Right lung (tissue), 10 donors: ENCODE measurements at places on chromosomes 4 and X.

DNA sequence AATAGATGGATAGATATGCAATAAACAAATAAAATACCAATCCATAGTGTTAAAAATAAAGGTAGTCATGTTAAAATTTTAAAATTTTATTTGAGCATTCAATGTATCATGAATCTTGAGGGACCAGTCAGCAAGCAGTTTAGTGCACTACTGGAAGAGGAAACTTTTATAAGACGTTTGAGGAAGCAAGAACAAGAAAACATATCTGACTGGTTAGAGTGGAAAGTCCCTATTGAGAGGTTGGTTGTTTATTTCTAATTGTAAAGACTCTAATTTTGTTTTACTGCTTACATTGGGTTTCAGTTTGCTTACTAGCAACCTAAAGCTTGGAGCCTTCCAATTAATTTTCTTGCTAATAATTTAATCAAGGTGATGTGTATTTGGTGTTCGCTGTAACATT is 786.2 kb downstream of the RAB28 start:
- no peak for DNase-seq

DNA sequence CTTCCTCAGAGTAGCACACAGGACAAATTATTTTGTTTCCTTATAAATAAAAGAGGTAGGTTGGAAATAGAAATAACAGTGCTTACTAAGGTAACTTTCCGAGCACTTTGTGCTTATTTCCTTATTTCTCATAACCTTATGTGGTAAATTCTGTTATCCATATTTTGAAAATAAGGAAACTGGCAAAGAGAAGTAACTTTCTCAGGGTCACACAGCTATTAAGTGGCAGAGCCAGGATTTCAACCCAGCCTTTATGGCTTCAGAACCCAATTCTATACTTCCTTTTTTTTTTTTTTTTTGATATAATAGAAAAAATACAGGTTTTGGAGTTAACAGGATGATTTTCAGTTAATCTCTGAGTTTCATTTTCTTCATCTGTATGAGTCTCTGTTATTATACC is 3.3 kb downstream of the UTP3 start:
- no peak for DNase-seq

GRCh38 chr4:184924516-184924915 is 93.8 kb upstream of the HELT start:
- no peak for DNase-seq

DNA sequence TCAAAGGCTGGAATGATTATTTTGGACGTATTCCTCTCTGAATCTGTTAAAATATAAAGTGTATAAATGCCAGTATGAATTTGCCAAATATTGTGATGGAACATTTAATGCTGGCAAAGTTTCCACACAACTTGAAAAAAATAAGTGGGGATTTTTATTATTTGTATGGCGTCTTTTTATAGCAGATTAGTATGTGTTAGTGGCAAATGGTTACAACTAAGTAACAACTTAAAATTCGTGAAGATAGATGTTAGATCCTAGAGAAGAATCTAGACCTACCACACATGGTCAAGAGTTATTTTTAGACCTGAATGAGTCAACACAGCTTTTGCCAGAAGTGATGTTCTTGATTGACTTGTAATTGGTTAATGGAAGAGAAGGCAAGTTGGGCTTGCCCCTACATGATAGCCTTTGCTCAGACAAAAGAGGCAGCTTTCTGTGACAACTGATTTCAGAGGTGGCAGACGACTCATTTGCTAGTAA is 4.8 kb downstream of the CPE start:
- DNase-seq: no peak

GRCh38 chr4:152992466-152992865 is 56.3 kb downstream of the FHDC1 start:
- DNase-seq: no peak

DNA sequence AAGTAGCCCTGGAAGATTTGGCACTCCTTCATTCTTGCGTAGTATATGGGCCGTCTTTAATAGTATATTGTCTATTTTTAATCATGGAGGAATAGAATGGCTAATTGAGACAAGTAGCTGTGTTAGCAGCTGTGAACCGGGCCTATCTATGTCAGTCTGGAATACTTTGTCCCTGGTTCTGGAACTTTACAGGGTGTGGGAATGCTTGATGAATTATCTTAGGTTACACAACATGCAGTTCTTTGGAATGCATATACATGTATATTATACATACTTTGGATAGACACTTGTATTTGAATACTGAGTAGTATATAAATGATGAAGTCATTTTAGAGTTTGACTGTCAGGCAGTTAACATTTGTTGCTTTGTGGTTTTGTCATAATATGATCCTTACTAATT is 37.4 kb downstream of the PDLIM5 start:
- no peak for DNase-seq

DNA sequence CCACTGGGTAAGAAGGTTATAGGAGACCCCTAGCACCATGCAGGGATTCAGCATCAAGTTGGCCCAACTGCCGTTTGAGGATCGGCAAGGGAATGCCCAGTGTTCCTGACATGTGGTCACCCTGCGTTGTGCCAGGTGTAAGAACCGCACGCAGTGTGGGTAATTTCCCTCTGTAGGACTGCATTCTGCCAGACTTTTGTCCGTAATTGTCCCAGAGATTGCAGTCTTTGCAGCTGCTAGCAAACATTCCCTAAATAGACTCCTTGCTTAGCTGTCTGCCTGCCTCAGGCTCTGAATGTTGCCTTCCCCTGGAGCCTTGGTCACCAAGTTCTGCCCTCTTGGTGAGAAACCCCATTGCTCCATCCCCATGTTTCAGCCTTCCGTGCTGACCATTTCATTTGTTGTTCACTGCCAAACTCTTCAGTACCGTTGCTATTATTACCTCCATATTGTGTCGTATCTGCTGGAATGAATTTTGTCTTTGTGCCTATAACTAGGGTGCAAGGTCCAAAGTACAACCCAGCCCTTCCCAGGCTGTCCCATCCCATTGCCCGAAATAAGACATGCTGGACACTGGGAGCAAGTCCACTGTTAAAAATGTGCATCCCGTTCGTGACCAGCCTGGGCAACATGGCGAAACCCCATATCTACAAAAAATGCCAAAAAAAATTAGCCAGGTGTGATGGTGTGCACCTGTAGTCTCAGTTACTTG is 53.8 kb upstream of the USP9X start:
- no peak for DNase-seq

- DNase-seq: no peak
Observed at GRCh38 chrX:118779581-118779980, 44.0 kb upstream of the ZCCHC12 start.

DNA sequence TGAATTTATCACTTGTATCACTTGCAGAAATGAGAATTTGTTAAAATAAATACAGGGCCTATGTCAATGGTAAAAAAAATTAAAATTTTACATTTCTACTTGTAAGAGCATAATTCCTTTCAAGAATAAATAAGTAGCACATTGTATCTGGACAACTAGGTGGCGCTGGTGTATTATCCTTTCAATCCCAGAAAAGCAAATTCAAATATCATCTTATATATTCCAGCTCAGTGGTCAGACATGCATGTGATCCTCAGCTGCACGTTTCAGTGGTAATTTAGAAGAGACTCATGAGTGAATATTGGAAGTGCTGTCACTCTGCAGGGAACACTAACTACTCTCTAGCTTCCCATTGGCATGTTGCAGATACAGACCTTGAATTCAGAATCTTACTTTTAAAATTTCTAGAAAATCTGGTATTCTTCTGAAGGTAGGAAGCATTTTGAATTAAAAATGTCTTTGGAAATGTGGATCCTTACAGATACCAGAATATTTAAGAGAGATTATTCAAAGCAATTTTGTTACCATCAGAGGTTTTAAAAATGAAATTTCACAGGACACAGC is 1414.7 kb upstream of the TENM3 start:
- DNase-seq: peak; percentile 61

DNA sequence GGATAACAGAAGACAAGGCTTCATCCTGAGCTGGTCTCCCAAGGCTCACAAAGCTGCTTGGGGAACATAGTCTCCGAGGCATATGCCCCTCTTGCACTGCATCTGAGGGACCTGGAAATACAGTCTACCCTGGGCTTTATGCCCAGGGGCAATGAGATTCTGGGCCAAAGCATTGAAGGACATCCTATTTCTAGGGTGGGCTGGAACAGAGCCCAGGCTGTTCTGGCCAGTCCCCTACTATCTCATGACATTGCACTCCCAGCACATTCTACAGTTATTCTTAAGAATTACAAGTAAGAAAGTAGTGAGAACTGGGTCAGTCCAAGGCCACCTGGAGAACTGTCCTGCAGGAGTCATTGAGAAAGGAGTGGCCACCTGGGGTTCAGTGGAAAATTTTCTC is 107.6 kb downstream of the USP46 start:
- no peak for DNase-seq

GRCh38 chr4:15771216-15772058 is 6.7 kb upstream of the CD38 start:
- DNase-seq: no peak

DNA sequence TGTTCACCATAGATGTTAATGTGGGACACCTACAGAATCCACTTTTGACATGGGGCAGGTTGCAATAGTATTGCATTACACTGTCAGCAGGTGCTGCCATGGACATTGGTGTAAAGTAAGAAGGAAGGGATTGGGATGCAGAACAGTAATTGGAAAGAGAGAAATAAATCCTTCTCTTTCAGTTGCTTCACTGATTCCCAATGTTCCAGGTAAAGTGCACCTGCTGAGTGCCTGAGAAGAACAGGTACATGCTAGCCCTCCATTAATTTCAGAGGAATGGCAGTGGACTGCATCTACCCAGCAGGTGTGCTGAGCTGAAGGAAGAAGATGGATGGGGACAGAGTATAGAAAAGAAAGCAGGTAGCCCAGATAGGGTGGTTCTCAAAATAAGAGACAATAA is 248.5 kb downstream of the TENM3 start:
- DNase-seq: no peak

DNA sequence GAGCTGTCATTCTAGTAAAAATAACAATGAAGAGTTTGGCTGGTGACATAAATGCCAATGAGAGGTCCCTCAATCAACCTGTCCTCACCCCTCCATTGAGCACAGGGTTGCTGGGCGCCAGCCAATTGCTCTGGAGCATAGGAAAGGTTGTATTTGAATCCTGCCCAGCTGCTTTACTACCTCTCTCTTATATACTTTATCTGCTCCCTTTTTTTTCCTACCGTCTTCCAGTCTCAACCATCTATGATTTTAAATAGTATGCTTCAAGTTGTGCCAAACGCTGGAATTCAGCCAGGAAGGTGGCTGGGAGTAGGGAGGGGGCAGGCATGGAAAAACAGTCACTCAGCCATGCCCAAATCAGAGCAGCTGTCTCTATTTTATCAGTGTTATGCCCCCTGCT is 153.8 kb downstream of the NR3C2 start:
- DNase-seq: no peak

GRCh38 chr4:146960634-146961033 is 15.0 kb upstream of the TTC29 start:
- DNase-seq: no peak

GRCh38 chr4:169080981-169081380 is 70.9 kb upstream of the CBR4 start:
- peak; percentile 78 for DNase-seq

DNA sequence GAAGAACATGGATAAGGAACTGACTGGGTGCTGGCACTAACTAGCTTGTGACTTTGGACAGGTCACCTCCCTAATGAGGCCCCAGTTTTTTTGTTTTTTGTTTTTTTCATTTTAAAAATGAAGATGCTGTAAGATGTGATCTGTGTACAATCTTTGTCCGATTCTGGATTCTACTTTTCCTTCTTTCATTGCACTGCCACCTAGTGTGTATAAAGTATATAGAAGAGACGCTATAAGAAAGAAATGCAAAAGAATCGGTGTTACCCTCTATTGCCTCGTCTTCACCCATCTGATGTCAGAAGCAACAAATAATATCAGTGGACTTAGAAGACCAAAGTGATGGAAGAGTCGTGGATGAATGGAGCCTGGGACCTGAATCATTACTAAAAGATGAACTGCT is 58.6 kb upstream of the P2RY10 start:
- DNase-seq: no peak

DNA sequence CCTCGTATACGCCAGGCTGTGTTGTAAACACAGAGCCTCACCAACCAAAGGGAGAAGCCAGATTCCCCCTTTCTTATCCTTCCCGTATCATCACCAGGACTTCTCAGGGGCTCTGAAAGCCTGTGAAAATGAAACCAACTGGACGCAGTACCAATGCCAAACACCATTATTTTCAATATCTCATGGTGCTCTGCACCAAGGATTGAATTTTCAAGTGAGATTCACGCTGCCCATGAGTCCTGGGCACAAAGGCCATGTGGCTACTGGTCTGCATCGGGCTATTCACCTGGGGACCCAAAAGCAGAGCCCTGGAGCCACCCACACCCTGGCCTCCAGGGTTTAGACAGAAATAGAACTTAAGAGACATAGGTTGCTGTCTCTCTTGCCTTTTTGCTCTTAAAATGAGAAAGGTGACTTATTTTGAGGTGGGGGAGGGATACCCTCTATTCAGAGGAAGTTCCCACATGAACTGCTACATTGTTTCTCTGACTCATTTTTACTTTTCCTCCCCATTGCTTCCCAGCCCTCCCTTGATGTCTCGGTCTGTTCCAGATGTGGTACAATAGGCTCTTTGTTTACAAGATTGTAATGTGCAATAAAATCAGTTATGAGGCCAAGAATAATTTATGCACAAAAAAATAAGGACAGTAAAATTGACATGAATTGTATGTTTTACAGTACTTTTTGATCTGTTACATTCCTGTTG is 55.4 kb downstream of the MAML3 start:
- DNase-seq: no peak

DNA sequence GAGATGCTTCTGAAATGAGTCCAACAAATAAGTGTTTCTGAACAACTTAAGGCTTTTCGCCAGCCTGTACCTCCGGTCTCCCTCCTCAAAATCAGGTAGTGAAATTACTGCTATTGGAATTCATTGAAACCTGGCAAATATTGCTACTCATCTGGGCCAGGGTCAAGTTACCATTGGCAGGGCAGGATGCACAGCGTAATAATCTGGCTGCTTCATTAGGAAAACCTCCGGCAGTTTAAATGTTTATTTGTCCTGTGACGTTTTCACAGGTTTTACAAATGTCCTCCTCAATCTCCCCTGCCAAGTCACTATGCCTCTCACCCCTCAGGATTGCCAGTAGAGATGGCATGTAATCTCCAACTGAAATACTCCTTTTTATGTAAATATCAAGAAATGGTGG is 92.6 kb upstream of the KDR start:
- DNase-seq: no peak

- DNase-seq: no peak
Observed at GRCh38 chr4:165972747-165973146, 99.7 kb downstream of the TLL1 start.

DNA sequence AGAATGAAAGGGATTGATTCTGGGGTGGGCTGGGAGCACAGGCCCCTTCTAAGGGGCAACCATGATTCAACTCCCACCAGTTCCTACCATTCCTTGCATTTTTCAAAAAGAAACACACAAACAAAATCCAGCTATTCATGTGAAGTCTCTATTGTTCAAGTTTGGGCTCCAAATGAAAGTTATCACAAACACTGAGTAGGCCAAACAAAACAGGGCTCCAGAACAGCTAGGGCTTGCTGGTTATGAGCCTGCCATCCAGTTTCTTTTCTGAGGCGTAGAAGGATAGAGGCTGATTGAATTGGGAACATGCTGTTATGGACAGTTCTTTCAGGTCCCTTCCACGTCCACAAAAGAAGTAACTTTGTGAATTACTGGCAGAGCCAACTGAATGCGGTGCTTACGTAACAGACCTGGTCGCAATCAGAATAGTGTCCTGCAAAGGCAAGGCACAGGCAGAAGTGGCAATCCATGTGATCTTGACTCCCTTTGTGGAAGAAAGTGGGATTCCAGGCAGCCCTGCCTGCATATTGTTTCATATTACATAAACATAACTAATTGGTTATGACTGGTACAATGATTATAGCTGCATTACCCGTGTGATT is 244.5 kb downstream of the SCFD2 start:
- no peak for DNase-seq
